ENCODE measurements at places on chromosomes 11 and 22. TPM values are rescaled to one million over a fixed set of nuclear protein-coding genes. Genes with fewer than 3 reads are reported as not detected.

The RASSF10 gene
- not detected for polyA plus RNA-seq

The APOL4 gene
- polyA plus RNA-seq: not detected

The FOLR2 gene
- not detected for polyA plus RNA-seq

The FXYD6 gene
- not detected for polyA plus RNA-seq

The SAA4 gene
- polyA plus RNA-seq: not detected

The CLCF1 gene
- polyA plus RNA-seq: not detected

The CFAP68 gene
- 33.4 TPM for polyA plus RNA-seq

The PTPRCAP gene
- 647 TPM for polyA plus RNA-seq

The DHCR7 gene
- 18.7 TPM for polyA plus RNA-seq

The SSH3 gene
- 4.5 TPM for polyA plus RNA-seq

The TRIM34 gene
- 13.1 TPM for polyA plus RNA-seq

The TTC36 gene
- 0.41 TPM for polyA plus RNA-seq

DNA sequence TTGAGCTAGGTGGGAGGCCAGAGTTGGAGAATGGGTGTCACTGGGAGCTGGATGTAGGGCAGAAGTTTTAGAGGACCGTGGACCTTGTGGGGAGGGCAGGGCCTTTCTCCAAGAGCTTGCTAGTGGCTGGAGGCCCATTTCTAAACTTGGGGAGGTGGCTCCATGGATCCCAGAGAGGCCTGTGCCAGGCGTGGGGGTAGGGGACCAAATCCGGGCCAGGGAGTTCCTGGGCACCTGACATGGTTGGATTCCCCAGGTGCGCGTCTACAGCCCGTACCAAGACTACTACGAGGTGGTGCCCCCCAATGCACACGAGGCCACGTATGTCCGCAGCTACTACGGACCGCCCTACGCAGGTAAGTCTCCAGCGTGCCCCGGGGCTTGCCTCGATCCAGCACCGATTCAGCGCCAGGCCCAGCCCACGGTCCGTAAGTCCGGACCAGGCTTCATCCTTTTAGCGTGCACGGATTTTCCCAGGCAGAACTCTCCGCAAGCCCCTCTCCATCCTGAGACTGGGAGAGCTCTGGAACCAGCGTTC is 14.2 kb downstream of the PLEKHB1 start:
- H3K36me3 ChIP-seq: peaks cover 24% of the 10 kb centered on the region
- H3K27ac ChIP-seq: peak overlapping the region; percentile 56
- peak overlapping the region; percentile 43 for H3K4me3 ChIP-seq

DNA sequence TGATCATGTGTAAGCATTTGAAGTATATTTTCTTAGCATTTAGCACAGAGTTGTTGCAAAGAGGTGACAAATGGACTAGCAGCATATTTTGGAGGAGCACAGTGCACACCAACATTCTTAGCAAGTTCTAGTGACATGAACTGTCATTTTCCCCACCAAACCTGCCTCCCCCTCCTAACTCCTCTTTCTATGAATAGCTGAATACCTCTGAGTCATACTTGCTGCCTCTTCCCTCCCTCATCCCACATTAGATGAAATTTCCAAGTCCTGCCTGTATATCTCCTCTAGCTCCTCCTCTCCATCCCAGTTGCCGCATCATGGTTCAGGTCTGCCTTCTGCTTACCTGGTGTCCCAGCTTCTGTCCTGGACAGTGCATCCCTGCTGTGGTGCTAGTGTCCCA is 7.2 kb downstream of the OSBP2 start:
- peaks cover 2% of the 10 kb centered on the region for H3K4me1 ChIP-seq
- no peak overlapping the region for H3K27ac ChIP-seq
- no peak for DNase-seq
- H3K36me3 ChIP-seq: no peaks in the 10 kb centered on the region
- no peak overlapping the region for H3K4me3 ChIP-seq
- H3K27me3 ChIP-seq: no peaks in the 10 kb centered on the region

DNA sequence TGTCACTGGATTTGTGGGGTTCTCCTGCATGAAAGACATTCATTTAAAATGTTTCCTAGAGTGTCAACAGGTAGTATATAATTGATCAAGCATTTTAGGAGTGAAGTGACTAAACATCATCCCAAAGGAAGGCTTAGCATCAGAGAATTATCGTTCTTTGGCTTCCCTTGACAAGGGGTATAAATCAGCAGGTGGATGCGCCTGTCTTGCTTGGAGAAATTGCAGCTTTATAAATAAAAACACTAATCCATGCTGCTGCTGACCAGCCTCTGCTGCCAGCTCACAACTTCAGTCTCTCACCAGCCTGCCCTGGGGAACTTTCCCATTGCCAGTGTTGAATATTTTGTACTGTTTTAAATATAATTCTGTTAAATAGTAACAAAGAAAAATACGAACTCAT is 1184.7 kb upstream of the TENM4 start:
- no peak for DNase-seq
- H3K36me3 ChIP-seq: no peaks in the 10 kb centered on the region
- no peaks in the 10 kb centered on the region for H3K4me1 ChIP-seq
- H3K27ac ChIP-seq: no peak overlapping the region
- no peak overlapping the region for H3K4me3 ChIP-seq

GRCh38 chr11:131642756-131643531 is 272.5 kb downstream of the NTM start:
- DNase-seq: no peak
- no peak overlapping the region for H3K27ac ChIP-seq
- no peaks in the 10 kb centered on the region for H3K4me1 ChIP-seq
- H3K27me3 ChIP-seq: peaks cover 6% of the 10 kb centered on the region

- peak overlapping the region; percentile 96 for H3K27ac ChIP-seq
- no peak overlapping the region for H3K4me3 ChIP-seq
- no peak for DNase-seq
Observed at GRCh38 chr22:38736257-38736570, 19.6 kb downstream of the SUN2 start.

- H3K36me3 ChIP-seq: no peaks in the 10 kb centered on the region
- no peaks in the 10 kb centered on the region for H3K27me3 ChIP-seq
- DNase-seq: no peak
- H3K27ac ChIP-seq: no peak overlapping the region
Observed at GRCh38 chr11:133492895-133493294, 39.4 kb downstream of the OPCML start.

GRCh38 chr11:130480711-130481140 is 32.3 kb downstream of the ADAMTS15 start:
- no peak for DNase-seq
- H3K4me1 ChIP-seq: peaks cover 2% of the 10 kb centered on the region

GRCh38 chr11:126468102-126468521 is 112.6 kb downstream of the ST3GAL4 start:
- peaks cover 5% of the 10 kb centered on the region for H3K4me1 ChIP-seq
- H3K4me3 ChIP-seq: no peak overlapping the region
- no peak for DNase-seq
- no peak overlapping the region for H3K27ac ChIP-seq
- no peaks in the 10 kb centered on the region for H3K36me3 ChIP-seq

- H3K36me3 ChIP-seq: peaks cover 46% of the 10 kb centered on the region
- no peak overlapping the region for H3K4me3 ChIP-seq
- no peaks in the 10 kb centered on the region for H3K27me3 ChIP-seq
- no peaks in the 10 kb centered on the region for H3K4me1 ChIP-seq
- H3K27ac ChIP-seq: no peak overlapping the region
- DNase-seq: no peak
Observed at GRCh38 chr11:111674941-111675340, 72.7 kb downstream of the SIK2 start.

- H3K27ac ChIP-seq: no peak overlapping the region
- H3K27me3 ChIP-seq: peaks cover 3% of the 10 kb centered on the region
- H3K36me3 ChIP-seq: no peaks in the 10 kb centered on the region
- DNase-seq: no peak
- no peak overlapping the region for H3K4me3 ChIP-seq
Observed at GRCh38 chr11:32549611-32550187, 33.9 kb upstream of the EIF3M start.

GRCh38 chr11:92841719-92842118 is 127.7 kb upstream of the MTNR1B start:
- DNase-seq: no peak
- H3K36me3 ChIP-seq: no peaks in the 10 kb centered on the region
- no peak overlapping the region for H3K27ac ChIP-seq
- H3K4me3 ChIP-seq: no peak overlapping the region
- H3K4me1 ChIP-seq: no peaks in the 10 kb centered on the region

- no peak overlapping the region for H3K27ac ChIP-seq
- no peak for DNase-seq
- H3K4me1 ChIP-seq: no peaks in the 10 kb centered on the region
- no peaks in the 10 kb centered on the region for H3K27me3 ChIP-seq
- H3K36me3 ChIP-seq: no peaks in the 10 kb centered on the region
Observed at GRCh38 chr11:23453522-23453921, 593.2 kb upstream of the CCDC179 start.

DNA sequence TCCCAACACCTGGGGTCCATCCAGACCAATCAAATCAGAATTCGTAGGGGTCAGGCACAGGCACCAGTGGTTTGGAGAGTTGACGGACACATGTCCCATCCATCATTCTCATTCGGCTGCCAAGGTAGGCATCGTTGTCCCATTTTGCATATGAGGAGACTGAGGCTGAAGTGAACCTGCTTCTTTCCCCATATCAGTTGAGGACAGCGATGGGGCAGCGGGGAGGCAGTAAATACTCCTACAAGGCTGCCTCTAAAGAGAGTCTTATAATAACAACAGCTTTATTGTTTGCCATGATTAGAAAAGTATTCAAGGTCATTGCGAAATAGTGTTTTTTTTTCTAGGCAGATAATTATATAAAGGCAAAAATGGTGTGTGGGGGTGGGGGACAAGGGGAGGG is 1.6 kb upstream of the BEST1 start:
- DNase-seq: no peak
- peaks cover 9% of the 10 kb centered on the region for H3K27me3 ChIP-seq
- no peak overlapping the region for H3K27ac ChIP-seq
- H3K4me3 ChIP-seq: no peak overlapping the region
- no peaks in the 10 kb centered on the region for H3K4me1 ChIP-seq
- no peaks in the 10 kb centered on the region for H3K36me3 ChIP-seq

- peaks cover 17% of the 10 kb centered on the region for H3K27me3 ChIP-seq
- no peak for DNase-seq
- H3K4me1 ChIP-seq: no peaks in the 10 kb centered on the region
- no peaks in the 10 kb centered on the region for H3K36me3 ChIP-seq
- H3K27ac ChIP-seq: no peak overlapping the region
Observed at GRCh38 chr22:45261407-45262088, 20.9 kb upstream of the KIAA0930 start.

DNA sequence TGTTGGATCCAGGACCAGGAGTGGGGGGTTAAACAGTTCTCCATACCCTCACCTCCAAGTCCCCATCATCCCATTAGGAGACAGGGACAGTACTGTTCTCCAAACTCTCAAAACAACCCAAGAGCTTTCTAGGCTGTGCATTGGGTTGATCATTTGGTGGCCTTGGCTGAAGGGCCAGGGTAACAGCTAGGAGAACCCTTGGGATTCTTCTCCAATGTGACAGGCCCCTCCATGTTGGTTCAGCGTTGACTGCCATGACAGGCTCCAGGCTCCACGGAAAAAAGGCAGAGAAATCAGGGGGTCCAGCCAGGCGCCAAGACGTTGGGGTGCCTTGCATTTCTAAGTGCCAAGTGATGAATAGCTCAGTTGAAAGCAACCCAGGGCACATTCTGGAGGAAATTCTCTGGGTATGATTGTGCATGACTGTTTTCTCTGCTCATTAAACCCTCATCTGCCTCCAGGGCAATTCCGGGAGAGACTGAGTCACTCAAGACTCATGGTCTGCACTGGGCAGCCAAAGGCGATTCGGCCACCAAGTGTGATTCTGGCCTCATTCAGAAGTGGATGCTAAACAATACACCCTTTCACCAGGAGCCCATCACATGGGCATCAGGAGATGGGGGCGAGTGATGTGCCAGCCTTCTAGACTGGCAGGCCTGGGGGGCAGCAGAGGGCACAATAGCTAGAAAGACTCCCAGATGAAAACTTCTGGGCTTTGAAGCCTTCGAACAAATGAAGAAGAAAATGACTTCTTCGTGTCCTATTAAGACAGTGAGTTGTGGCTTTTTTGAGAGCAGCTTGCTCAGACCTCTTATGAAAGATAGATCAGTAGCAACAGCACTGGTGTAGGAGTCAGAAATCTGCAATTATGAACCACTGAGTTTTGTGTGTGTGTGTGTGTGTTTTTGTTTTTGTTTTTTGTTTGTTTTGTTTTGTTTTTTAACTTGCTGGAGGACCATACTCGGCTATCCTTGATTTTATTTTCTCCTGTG is 27.7 kb downstream of the CD44 start:
- H3K36me3 ChIP-seq: peaks cover 7% of the 10 kb centered on the region
- H3K27me3 ChIP-seq: peaks cover 2% of the 10 kb centered on the region
- peak overlapping the region; percentile 87 for H3K4me3 ChIP-seq
- peaks cover 99% of the 10 kb centered on the region for H3K4me1 ChIP-seq

- H3K4me1 ChIP-seq: peaks cover 3% of the 10 kb centered on the region
- H3K27me3 ChIP-seq: peaks cover 13% of the 10 kb centered on the region
- H3K36me3 ChIP-seq: no peaks in the 10 kb centered on the region
- no peak overlapping the region for H3K4me3 ChIP-seq
- no peak overlapping the region for H3K27ac ChIP-seq
- DNase-seq: no peak
Observed at GRCh38 chr11:126147208-126148111, 64.0 kb downstream of the RPUSD4 start.

DNA sequence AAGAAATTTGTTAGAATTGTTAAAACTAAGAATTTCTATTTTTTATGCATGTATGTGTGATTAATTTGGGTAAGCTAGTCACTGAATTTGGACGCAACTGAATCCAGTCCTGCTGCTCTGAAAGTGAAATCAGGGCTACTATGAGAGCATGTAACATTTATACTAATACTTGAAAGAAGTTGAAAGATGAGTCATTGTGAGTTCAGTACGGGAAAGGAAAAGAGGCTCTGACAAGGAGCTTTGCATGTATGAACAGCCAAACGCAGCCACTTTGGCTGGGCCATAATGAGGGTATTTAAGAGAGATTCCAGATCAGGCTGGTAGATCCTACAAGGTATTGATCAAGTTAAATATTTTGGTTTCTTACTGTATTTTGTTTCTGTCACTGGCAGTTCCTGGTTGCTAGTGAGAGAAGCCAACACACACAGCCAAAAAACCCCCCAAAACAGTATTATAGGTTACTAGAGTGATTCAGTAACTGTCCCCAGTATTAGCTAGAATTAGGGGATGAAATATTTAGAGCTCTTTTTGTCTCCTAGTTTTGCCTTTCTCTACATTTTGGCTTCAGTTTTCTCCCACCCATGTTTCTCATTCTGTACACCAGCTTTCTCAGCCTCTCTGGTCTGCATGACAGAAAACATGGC is 14.1 kb downstream of the AASDHPPT start:
- no peaks in the 10 kb centered on the region for H3K27me3 ChIP-seq
- H3K27ac ChIP-seq: no peak overlapping the region
- H3K4me1 ChIP-seq: peaks cover 38% of the 10 kb centered on the region
- DNase-seq: no peak
- H3K36me3 ChIP-seq: peaks cover 4% of the 10 kb centered on the region
- H3K4me3 ChIP-seq: no peak overlapping the region

Measured in naive thymus-derived CD8-positive, alpha-beta T cell (primary cell).